ENCODE measurements at places on chromosomes 5 and 9. TPM values are rescaled to one million over a fixed set of nuclear protein-coding genes. Genes with fewer than 3 reads are reported as not detected.

The ALDH7A1 gene
- total RNA-seq = 61.4 TPM

The GFRA3 gene
- 0.45 TPM for total RNA-seq

DNA sequence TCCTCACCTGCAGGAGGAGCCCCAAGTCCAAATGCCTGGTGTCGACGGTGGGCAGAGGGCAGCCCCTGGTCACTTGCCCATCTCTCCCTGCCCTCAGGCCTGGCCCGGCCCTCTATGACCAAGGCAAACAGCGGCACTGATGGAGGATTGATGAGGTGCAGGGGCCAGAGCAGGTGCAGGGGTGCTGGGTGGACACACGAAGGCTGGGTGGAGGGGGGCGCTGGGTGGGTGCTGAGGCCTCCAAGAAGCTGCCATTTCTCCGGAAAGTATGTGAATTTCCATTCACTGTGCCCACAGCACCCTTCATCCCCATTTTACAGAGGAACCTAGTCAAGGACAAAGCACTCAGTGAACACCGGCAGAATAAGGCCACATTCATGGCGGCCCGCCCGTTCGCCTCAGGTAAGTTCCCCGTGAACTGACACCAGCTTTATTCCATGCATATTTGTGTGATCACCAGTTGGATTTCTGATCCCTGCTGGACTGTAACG lies 143.8 kb upstream of the PPP1R26 start:
- DNase-seq = no peak

- no peak for DNase-seq
These were observed 30.9 kb upstream of the PPP2R2B start for GRCh38 chr5:146909255-146910068.

DNA sequence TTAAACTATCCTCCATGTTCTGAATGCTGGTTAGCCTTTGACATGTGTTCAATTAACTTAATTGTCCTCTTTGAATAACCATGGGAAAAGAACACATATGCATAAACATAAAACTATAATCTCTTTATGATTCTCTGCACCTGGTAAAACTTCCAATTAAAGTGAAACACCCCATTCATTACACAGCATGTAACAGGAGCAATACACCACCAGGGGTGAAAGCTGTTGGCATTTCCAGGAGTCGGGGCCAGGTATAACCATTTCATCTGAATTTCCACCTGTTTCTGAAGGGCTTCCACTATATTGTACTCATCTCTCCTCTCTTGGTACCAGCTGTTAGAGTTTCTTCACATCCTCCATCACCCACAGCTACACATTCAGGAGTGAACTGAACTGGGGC lies 303.8 kb downstream of the EDIL3 start:
- no peak for DNase-seq

GRCh38 chr5:159645179-159645846 lies 271.0 kb upstream of the ADRA1B start:
- DNase-seq = no peak
